ENCODE measurements at places on chromosomes 13 and 19.
A peak's percentile ranks its signal among the peaks of the same experiment; 100 is the strongest.

DNA sequence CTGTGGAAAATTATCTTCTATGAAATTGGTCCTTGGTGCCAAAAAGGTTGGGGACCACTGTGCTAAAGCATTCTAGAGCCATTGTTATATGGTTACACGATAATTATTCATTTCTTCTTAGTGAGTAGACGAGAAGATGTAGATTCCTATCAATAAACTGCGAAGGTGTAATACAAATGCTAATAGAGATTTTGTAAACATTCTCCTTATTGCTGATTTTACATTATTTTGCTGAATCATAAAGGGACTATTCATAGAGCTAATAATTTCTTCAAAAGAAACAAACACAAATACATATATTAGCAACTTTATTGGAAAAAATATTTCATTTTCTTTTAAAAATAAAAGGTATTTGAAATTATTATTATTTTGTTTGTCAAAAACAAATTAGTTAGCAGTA lies 823.0 kb upstream of the GPC6 start:
- no peaks in the 10 kb centered on the region for H3K36me3 ChIP-seq
- DNase-seq: no peak
- H3K27ac ChIP-seq: no peak overlapping the region
- H3K4me1 ChIP-seq: no peaks in the 10 kb centered on the region
- H3K27me3 ChIP-seq: no peaks in the 10 kb centered on the region

DNA sequence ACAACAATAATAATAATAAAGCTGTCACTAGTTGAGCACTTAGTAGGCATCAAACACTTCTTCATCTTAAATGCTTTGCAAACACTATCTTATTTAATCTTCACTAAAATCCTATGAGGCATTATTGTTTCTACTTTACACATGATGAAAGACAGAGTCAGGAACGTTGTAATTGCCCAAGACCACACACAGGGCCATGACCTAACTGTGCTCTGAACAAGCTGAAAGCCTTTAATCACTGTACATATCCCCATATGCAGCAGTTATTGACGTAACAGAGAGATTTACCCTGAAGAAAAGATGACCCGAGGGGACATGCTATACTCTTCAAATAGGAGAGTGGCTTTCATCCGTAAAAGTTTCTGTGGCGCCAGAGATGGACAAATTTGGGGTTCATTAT lies 53.0 kb downstream of the SACS start:
- H3K36me3 ChIP-seq: no peaks in the 10 kb centered on the region
- no peak for DNase-seq
- H3K27ac ChIP-seq: no peak overlapping the region
- no peaks in the 10 kb centered on the region for H3K4me1 ChIP-seq
- no peak overlapping the region for H3K4me3 ChIP-seq

DNA sequence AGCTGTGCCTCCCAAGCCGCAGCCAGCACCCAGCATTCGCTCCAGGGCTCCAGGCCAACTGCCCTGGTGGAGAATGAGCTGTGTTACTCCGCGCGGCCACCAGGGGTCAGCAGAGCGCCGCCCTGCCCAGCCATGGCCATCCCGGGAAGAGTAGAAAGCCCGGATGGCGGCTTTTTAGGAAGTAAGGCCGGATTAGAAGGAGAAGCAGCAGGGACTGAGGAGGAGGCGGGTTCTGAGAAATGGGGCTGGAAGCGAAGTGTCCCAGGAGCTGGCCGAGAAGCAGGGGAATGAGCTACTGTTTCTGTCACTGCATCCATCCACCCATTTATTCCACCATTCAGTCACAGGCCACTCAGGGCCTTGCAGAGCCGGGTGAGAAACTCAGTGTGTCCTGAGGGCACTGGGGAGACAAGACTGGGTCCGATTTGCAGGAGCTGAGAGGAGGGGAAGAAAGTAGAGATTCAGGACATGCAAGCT lies 6.6 kb upstream of the NPAS1 start:
- H3K27ac ChIP-seq: no peak overlapping the region
- DNase-seq: no peak
- no peaks in the 10 kb centered on the region for H3K4me1 ChIP-seq
- peaks cover 34% of the 10 kb centered on the region for H3K27me3 ChIP-seq
- no peak overlapping the region for H3K4me3 ChIP-seq

DNA sequence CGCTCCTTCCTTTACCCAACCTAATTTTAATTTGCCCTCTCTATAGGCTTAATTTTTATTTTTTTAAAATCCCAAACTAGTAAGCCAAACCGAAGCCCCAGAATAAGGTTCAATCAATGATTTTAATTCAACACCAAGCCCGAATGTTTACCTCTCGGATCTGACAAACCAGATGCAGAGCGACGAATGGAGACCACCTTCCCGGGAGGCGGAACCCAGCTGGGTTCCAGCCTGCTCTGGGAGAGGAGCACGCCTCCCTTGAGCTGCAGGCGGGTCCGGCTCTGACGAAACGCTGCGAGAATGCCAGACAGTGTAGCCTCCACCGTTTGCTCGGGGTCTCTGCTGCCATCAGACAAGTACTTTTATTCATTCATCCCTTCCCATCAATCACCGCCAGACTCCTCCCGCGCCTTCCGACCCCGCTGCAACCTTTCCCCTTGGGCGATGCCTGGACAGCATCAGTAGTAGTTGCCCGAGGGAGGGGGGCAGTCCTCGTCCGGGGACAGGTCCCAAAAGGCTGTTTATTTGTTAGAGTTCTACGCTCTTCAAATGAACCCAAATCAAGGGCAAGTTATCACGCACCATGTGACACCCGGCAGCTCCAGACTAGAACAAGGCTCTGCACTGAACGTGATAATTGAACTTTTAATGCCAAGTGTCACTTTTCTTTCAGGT lies 752 bp upstream of the EDNRB start:
- no peak overlapping the region for H3K27ac ChIP-seq
- H3K36me3 ChIP-seq: no peaks in the 10 kb centered on the region
- H3K4me1 ChIP-seq: peaks cover 3% of the 10 kb centered on the region
- DNase-seq: peak; percentile 3
- peaks cover 3% of the 10 kb centered on the region for H3K27me3 ChIP-seq

- H3K27ac ChIP-seq: no peak overlapping the region
- peaks cover 16% of the 10 kb centered on the region for H3K27me3 ChIP-seq
- H3K4me1 ChIP-seq: peaks cover 8% of the 10 kb centered on the region
- no peak for DNase-seq
Measured at GRCh38 chr19:38417544-38418506, 8.2 kb downstream of the RASGRP4 start.

GRCh38 chr13:72820156-72820897 lies 38.4 kb downstream of the PIBF1 start:
- no peak overlapping the region for H3K4me3 ChIP-seq
- H3K36me3 ChIP-seq: peaks cover 20% of the 10 kb centered on the region
- DNase-seq: no peak
- no peaks in the 10 kb centered on the region for H3K4me1 ChIP-seq
- no peak overlapping the region for H3K27ac ChIP-seq

DNA sequence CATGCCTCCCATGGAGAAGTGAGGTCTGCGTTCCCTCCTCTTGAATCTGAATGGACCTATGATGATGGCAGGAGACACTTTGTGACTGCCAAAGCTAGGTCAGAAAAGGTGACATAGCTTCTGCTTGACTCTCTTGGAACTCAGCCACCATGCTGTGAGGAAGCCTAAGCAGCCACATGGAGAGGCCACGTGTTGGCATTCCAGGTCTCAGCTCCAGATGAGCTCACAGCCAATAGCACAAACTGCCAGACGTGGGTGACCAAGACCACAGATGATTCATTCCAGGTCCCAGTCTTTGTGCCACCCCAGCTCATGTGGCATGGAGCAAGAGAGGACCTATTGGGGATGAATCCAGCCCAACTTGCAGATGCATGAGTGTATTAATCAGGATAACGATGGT lies 8.7 kb upstream of the GGACT start:
- no peaks in the 10 kb centered on the region for H3K27me3 ChIP-seq
- DNase-seq: no peak
- H3K36me3 ChIP-seq: no peaks in the 10 kb centered on the region
- no peak overlapping the region for H3K4me3 ChIP-seq
- peaks cover 3% of the 10 kb centered on the region for H3K4me1 ChIP-seq

DNA sequence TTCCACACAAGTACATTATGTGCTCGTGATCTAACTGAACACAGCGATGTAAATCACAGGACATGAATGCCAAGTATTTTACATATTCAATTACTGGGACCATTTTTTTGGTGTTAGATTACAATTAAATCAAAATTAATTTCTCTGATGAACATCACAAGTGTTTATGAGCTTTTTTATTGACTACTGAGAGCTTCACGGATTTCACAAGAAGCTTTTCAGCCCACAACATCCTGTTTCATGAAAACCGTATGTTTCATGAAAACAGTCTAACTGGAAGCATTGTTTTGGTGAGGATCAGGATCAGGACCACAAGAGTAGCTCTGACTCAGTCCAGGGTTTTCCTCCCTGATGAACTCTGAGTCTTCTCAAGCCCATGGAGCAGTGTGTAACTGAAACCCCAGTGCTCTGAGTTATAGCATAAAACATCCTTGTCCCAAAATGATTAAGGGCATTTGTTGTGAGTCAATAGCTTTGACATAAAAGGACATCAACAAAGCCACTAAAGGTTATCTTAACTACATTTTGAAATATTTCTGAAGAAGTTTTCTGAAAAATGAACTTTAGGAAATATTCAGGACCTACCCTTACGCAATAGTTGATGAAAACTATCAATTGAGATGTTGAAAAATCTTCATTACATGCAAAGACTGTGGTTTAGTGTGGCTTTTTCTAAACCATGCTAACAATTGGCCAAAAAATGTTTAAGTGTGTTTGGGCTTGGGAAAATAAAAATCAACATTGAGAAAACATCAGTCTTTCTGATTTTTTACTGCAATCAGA lies 49.3 kb downstream of the UFM1 start:
- DNase-seq: no peak
- H3K36me3 ChIP-seq: no peaks in the 10 kb centered on the region
- H3K4me1 ChIP-seq: no peaks in the 10 kb centered on the region
- H3K27me3 ChIP-seq: no peaks in the 10 kb centered on the region
- no peak overlapping the region for H3K4me3 ChIP-seq
- H3K27ac ChIP-seq: no peak overlapping the region

- H3K4me3 ChIP-seq: no peak overlapping the region
- no peaks in the 10 kb centered on the region for H3K4me1 ChIP-seq
- no peak for DNase-seq
- H3K27me3 ChIP-seq: no peaks in the 10 kb centered on the region
- H3K27ac ChIP-seq: no peak overlapping the region
Measured at GRCh38 chr13:21846605-21847004, 175.7 kb downstream of the FGF9 start.

GRCh38 chr19:40358773-40359172 lies 10.3 kb downstream of the PLD3 start:
- no peak overlapping the region for H3K27ac ChIP-seq
- H3K4me3 ChIP-seq: no peak overlapping the region
- H3K36me3 ChIP-seq: no peaks in the 10 kb centered on the region

GRCh38 chr13:91878491-91878890 lies 480.1 kb downstream of the GPC5 start:
- no peak for DNase-seq
- no peak overlapping the region for H3K27ac ChIP-seq
- no peaks in the 10 kb centered on the region for H3K4me1 ChIP-seq
- H3K36me3 ChIP-seq: no peaks in the 10 kb centered on the region
- no peaks in the 10 kb centered on the region for H3K27me3 ChIP-seq
- H3K4me3 ChIP-seq: no peak overlapping the region

GRCh38 chr19:6692027-6692426 lies 22.1 kb upstream of the TNFSF14 start:
- H3K27me3 ChIP-seq: no peaks in the 10 kb centered on the region
- no peaks in the 10 kb centered on the region for H3K4me1 ChIP-seq

DNA sequence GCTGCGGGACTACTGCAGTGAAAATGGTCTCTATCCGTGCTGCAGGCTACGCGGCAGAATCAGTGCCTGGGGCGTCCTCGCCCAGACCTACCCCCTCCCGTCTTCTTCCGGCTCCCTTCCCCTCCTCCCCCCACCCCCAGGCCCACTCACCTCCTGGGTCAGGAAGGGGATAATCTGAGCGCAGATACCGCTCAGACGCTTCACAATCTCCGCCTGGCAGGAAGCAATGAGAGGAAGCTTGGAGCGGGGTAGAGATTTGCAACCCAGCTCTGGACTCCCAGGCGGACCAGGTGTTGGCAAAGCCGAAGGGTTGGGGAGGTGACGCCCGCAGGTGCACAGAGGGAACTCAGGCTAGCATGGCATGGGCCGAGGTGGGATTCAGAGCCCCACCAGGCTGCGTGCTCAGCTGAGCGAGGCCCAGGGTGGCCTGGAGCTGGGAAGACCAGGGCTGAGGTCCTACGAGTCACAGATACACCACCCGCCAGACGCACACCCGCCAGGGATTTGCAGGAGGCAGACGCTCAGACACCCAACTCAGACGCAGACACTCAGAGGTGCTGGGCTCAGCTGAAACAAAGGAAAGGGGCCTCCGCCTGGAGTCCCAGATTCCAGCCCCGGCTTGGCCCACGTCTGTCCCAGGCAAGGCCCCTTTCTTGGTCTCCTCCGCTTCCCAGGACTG lies 4.1 kb downstream of the TLE2 start:
- H3K36me3 ChIP-seq: no peaks in the 10 kb centered on the region
- peaks cover 73% of the 10 kb centered on the region for H3K27me3 ChIP-seq
- no peak overlapping the region for H3K4me3 ChIP-seq
- no peak for DNase-seq

DNA sequence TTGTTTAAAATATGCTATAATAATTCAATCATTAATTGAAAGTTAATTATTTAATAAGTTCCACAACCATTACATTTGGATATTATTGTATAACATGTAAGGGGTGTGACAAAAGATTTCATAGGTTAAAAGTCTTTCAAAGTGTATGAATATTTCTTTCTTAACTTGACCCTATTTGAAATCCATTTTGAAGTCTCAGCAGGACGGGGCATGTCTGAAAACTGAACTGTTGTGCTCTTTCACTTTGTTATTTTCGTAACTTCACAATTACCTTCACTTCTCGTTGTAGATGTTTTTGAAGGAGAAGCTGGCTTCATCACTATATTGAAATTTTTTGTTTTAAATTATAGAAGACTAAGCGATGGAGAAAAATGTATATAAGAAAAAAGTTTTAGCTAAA lies 1775.7 kb downstream of the PCDH9 start:
- H3K27me3 ChIP-seq: no peaks in the 10 kb centered on the region
- no peak overlapping the region for H3K27ac ChIP-seq
- no peaks in the 10 kb centered on the region for H3K36me3 ChIP-seq
- no peak for DNase-seq
- no peaks in the 10 kb centered on the region for H3K4me1 ChIP-seq
- no peak overlapping the region for H3K4me3 ChIP-seq

DNA sequence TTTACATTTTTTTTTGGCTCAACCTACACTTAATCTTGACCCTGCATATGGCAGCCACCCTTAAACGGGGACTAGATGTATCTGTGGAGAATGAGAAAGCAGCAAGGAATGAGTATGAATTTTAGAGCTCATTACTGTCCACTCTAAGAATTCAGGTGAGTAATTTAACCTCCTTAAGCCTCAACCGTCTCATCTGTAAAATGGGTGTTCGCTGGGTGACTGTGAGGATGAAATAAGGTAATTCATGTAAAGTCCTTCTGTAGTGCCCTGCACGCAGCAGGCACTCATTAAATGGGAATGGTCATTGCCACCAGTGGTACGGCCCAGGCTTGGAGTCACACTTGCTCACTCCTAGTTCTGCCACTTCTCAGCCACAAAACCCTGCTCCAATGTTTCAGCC lies 135.3 kb downstream of the CACNA1A start:
- no peaks in the 10 kb centered on the region for H3K27me3 ChIP-seq
- no peak overlapping the region for H3K4me3 ChIP-seq
- no peaks in the 10 kb centered on the region for H3K4me1 ChIP-seq

Measured in thymus (tissue), 14 donors.